HFFc6 (cell line): ENCODE measurements at places on chromosomes 4 and X. TPM values are rescaled to one million over a fixed set of nuclear protein-coding genes. Genes with fewer than 3 reads are reported as not detected.

The ARHGAP36 gene
- total RNA-seq = not detected in 3 replicates

- no peak for DNase-seq
Observed at GRCh38 chrX:125170459-125170858, 149.2 kb upstream of the TEX13C start.

GRCh38 chr4:81665045-81665444, 193.3 kb upstream of the RASGEF1B start:
- no peak for DNase-seq

- no peak for DNase-seq
Observed at GRCh38 chr4:175065228-175065627, 147.1 kb downstream of the ADAM29 start.

The KIAA1210 gene
- total RNA-seq = not detected in 3 replicates

DNA sequence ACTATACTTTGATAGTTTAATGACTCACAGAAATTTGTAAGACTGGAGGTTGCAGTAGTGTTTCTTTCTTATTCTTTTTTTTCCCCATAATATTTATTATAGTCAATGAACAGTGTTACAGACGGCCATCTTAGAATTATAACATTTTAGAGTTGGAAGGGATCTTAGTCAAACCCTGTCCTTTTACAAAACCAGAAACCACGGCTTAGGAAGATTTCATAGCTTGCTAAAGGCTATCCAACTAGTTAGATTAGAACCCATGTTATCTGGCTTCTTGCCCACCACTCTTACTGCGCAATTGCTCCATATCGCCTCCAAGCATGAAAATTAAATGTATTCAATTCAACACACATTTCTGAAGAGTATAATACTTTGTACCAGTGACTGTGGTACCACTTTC, 1.1 kb downstream of the XIAP start:
- DNase-seq = no peak
